Ovary (tissue), 10 donors: ENCODE measurements at places on chromosomes 11 and 22.
A peak's percentile ranks its signal among the peaks of the same experiment; 100 is the strongest.

GRCh38 chr11:65863889-65864705 lies 3.9 kb downstream of the MUS81 start:
- peak; percentile 21 for DNase-seq

- no peak for DNase-seq
Measured at GRCh38 chr22:30031328-30031727, 48.9 kb upstream of the HORMAD2 start.

DNA sequence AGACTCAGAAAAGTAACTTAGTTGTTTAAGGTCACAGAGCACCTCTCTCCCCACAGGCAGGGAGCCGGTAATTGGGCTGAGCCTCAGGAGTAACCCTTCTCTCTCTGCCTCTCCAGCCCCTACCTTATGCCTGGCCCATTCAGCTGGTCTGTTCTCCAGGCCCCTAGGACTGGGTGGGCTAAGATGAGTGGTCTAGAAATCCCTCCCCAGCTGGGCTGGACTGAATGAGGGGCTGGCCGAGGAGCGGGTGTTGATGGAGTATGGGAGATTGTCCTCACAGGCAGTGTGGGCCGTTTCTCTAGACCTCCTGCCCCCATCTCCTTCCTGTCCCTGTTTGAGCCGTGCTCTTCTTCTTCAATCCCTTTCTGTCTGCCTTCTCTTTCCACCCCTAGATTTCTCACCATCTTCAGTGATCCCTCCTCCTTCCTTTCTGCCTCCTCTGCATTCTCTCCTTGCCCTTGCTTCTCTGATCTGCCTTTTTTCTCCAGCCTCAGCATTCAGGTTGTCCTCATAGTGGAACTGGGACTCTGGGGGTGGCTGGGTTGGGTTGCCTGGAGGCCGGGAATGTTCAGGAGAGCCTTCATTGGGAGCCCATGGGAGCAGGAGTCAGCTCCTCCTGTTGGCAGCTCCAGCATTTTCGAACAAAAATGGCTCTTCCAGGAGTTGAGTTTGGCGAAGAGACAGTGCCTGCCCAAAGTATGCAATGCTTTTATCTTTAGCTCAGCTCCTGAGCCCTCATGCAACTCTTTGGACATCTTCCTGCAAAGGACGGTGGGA lies 7.6 kb downstream of the ST3GAL4 start:
- peak; percentile 26 for DNase-seq

GRCh38 chr22:24053481-24054226 lies 42.5 kb downstream of the CABIN1 start:
- no peak for DNase-seq

DNA sequence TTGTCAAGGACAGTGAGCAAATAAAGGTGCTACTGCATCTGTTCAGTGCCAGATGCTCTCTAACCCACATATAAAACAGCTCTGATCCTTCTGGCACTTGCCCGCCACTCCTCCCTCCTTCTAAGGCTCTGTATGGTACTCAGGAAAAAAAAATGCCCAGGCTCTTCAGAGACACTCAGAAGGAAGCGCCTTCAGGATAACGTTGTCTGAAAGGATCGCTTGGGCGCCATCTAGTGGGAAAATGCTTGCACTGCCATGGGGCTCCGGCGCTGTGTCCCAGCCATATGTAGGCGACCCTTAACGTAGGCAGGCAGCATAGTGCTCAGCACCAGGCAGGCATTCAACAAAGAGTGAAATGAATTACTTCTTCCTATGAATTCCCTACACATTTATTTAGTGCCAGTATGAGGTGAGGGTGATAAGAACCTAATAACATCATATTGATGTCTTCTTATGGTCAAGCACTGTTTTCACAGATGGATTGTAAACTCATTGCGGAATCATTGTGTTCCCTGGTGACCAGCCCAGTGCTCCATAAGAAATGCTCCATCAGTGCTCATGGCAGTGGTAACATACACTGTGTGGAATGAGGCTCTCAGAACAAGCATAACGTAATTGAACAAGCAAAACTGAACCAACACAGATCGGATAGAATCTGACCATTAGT lies 39.6 kb downstream of the PAMR1 start:
- peak; percentile 61 for DNase-seq

GRCh38 chr11:108559340-108559739 lies 34.2 kb downstream of the EXPH5 start:
- DNase-seq = no peak

DNA sequence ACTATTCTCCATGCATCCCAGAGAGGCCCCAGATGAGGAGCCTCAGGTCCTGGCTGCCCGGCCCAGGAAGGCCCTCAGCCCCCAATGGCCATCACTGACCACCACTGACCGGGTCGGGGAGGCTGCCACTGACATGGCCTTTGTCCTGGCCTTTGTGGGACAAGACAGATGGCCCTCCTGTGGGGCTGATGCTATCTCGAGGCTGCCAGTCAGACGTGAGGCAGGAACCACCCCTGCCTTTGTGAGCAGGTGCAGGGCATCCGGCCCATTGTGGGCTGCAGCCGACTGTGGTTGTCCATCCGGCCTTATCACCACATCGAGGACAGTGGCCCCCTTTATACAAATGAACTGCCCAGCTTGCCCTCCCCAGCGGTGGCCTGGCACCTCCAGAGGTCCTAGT lies 5.5 kb downstream of the GP1BB start:
- no peak for DNase-seq

DNA sequence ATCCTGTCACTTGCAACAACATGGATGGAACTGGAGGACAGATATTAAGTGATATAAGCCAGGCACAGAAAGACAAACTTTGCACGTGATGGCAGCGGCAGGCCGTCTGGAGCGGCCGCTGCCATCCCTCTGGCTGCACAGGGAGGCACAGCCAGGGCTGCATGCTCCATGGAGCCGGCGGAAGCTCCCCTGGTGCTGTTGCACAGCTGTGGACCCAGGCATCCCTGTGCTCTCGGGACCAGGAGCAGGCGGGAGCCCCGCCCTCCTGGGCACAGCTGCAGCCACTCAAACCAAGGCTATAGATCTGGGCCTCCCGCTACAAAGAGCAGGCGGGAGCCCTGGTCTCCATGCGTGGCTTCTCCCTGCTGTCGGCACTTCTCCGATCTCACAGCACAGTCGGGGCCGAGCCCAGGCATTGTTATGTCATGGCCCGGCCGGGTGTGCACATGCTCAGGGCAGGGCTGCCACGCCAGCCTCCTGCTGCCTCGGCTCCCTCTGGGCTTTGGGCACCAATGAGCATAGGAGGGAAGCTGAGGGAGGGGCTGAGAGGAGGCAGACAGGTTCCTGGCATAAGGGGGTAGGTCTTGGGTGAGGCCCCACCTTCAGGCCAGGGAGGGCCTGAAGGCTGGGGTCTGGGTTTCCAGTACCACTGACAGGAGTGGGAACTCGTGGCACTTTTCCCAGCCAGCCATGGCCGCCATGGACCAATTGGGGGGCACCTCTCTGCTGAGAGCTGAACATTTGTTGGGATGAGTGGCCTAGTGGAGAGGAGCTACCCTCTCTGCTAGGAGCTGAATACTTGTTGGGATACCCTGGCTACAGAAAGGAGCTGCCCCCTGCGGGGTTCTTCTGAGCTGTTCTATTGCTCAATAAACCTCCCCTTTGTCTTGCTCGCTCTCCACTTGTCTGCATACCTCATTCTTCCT lies 16.7 kb downstream of the RRP8 start:
- DNase-seq = no peak

GRCh38 chr11:27403195-27403594 lies 40.2 kb upstream of the CCDC34 start:
- no peak for DNase-seq

GRCh38 chr11:2806351-2807024 lies 79.1 kb downstream of the CDKN1C start:
- DNase-seq = peak; percentile 46

DNA sequence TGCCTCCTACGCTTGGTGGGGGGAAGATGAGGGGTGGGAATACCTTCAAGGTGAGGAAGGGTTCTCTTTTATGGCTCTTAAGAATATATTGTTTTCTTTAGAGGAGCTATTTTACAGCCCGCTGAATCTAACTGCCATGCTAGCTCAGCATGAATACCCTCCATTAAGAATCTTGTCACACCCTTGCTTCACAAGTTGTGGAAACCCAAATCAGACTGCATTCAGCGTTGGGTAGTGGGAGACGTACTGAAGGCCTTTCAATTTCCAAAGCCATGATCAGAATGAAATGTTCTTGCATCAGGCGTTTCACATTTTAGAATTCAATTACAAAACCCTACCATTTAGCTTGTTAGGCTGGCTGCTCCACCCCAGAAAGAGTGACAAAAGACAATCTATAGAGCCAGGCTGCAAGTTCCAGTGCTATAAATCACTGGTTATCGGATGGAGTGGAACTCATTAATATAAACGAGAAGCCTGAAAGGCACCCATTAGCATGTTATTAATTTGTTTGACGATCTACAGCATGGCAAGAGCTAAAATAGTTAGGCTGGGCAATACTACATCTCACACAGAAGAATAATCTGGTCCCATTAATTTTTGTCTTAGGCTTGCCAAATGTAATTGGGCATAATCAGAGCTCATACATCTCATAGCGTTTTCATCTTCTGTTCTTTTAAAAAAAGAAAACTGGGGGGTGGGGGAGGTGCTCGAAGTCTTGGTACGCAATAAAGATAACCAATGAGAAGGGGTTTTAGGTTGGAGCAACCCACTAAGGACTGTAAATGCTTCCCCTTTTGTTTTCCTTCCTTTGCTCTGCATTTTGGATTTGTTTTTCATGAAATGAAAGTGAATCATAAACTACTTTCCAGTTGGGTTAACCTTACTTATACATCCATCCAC lies 57.5 kb downstream of the ABTB2 start:
- DNase-seq = no peak

- DNase-seq = no peak
Measured at GRCh38 chr11:31361743-31362142, 7.8 kb downstream of the DCDC1 start.

GRCh38 chr11:45756384-45757010 lies 48.5 kb upstream of the SLC35C1 start:
- no peak for DNase-seq

DNA sequence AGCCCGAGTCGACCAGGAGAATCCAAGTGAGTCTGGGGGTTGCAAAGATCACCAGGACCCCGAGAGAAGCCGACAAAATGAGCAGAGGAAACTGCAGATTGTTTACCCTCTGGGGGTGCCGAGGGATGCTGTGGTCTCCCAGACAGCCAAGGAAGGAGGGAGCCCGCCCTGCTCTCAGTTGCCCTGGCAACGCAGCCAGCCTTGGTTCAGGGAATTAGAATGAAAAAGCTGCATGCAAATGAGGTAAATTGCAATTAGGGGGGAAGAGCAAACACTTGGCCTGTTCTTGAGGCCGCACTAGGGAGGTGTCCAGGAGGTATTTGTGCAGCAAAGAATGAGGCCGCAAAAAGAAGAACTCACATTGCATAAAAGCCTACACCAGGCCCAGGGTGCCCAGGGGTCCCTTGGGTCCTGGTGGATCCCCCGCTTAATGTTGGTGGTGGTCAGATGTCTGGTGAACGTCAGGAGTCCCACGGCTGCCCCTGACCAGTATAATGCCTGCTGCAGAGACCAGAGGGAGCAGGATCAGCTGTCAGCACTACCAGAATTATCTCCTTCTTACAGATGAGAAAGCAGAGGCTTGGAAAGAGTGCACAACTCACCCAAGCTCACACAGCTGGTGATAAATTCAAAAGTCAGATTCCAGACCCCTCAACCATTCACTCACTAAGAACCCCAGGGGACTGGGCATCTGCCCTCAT lies 40.3 kb upstream of the ATXN10 start:
- no peak for DNase-seq

GRCh38 chr22:44261861-44262595 lies 50.7 kb downstream of the SHISAL1 start:
- peak; percentile 40 for DNase-seq

GRCh38 chr11:35323076-35323868 lies 96.1 kb downstream of the SLC1A2 start:
- no peak for DNase-seq

DNA sequence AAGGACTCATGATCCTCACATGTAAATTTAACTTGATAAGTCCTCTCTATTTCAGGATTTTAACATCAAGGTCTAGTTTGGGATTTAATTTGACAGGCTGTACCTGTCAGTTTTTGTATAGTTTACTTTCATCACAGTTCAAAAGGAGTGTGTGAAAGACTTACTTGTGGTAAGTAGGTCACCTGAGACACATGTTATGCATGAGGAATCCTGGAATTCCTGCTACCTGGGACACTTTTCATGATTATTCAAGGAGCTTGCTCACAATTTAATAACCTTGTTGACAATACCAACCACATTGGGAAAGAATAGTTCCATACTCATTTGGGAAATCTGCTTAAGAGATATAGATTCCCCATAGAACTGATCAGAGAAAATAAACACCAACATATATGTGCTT lies 15.8 kb upstream of the SLC36A4 start:
- DNase-seq = no peak

DNA sequence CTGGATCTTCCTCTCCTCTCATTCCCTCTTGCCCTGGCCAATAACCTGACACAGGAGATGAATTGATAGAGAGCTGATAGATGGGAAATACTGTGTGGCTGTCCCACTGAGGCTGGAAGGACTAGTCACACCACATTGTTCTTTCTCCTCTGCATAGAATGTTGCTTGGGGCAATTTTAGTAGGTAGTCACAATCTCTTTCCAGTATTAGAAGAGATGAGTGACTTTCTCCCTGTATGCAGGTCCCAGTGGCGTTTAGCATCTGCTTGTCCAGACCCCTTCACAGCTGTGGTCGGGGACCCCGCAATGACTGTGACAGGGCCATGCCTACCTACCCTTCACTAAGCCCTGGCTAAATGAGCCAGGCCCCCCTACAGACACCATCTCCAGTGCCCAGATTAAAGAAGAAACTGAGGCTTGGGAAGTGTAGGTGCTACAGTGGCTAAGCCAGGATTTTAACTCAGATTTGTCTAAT lies 24.0 kb upstream of the P2RY2 start:
- no peak for DNase-seq

- DNase-seq = peak; percentile 30
Measured at GRCh38 chr11:112085822-112086421, 634 bp downstream of the TIMM8B start.

GRCh38 chr22:43014869-43015676 lies at the start of gene PACSIN2:
Gene PACSIN2 (minus strand): TSS chr22:43015149. CDS start chr22:42912080, 103,069 bp downstream.
- peak; percentile 100 for DNase-seq

GRCh38 chr11:112752563-112752962 lies 208.7 kb upstream of the NCAM1 start:
- no peak for DNase-seq

- DNase-seq = no peak
Measured at GRCh38 chr22:37381489-37381888, 45.8 kb downstream of the ELFN2 start.

DNA sequence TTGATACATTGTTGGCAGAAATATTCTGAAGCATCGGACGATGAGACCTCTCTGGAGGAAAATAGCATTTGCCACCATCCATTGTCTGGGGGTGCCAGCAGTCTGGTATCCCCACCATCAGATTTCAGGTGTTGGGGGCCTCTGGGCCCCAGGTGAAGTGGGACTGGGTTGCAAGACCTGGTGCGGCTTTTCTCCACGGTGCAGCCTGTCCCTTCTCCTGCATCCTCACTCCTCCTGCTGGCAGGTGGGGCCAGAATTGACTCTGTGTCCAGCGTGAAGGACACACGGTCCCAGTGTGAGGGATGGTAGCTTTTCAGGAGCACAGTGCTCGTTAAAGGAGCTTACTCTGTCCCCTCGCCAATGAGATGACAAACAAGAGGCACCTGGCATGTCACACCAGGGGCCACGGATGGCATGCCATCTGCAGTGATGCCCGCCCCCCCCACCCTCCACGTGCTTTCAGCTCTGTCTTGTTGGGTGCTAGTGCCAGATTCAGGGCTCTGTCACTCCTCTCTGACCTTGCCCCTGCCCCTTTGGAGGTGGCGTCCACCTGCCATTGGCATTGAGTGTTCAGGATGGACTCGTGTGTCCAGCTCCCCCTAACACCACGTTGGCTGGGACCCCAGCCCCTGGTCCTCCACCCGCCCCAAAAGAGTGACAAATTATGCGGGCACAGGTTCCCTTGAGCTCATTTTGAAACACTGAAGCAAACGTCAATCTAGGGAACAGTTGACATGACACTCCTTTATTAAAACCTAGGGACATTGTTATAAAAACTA lies 62.4 kb downstream of the PARVG start:
- DNase-seq = no peak
